SHP77 (cell line): ENCODE measurements at places on chromosomes 11 and 22.

GRCh38 chr22:32949391-32950173 is 108.6 kb downstream of the SYN3 start:
- DNase-seq = no peak

DNA sequence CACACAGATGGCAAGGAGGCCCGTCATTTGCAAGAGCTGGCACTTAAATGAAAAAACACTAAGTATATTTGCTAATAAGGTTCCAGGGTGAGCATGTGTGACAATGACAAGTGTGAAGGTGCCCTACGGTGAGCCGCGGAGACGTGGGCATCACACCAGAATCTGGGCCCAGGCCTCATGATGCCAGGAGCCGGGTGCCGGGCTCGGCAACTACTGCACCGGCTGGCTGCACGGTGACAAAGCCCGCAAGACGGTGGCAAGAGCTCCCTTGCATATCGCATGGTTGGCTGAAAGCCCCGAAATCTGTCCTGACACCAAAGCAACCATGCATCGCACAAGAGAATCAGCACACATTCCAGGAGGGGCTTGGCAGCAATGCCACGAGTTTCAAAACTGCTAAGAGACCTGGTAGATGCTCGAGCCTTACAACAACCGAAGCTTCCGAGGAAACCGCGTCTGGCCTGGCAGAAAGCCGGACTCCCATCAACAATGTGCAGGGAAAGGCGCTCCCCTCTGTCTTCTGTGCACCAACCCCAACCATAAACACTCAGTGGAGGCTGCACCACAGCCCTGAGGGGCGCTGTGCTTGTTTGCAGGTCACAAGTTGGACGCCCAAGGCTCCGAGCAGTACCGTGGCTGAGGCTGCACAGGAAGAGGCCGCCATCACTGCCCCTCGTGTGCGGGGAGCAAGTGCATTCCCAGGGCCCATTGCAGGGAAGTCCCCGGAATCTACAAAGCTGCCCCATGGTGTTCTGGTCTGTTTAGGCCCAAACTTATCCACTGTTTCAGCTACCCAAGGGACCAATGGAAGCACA is 339.7 kb downstream of the CTTN start:
- no peak for DNase-seq

- no peak for DNase-seq
Observed at GRCh38 chr11:6233984-6234386, 451 bp downstream of the FHIP1B start.

- DNase-seq = no peak
Observed at GRCh38 chr11:130882138-130882551, 34.1 kb downstream of the SNX19 start.
